Activated T-cell treated with anti-CD3 and anti-CD28 coated beads for 1 hour (primary cell): ENCODE measurements at places on chromosomes 2 and 18.

- no peak for DNase-seq
Observed at GRCh38 chr18:44411976-44412375, 268.7 kb upstream of the SETBP1 start.

- DNase-seq, result no peak
Observed at GRCh38 chr2:180021850-180022249, 14.8 kb upstream of the CWC22 start.

- no peak for DNase-seq
Observed at GRCh38 chr18:59517446-59518165, 158.5 kb upstream of the LMAN1 start.

DNA sequence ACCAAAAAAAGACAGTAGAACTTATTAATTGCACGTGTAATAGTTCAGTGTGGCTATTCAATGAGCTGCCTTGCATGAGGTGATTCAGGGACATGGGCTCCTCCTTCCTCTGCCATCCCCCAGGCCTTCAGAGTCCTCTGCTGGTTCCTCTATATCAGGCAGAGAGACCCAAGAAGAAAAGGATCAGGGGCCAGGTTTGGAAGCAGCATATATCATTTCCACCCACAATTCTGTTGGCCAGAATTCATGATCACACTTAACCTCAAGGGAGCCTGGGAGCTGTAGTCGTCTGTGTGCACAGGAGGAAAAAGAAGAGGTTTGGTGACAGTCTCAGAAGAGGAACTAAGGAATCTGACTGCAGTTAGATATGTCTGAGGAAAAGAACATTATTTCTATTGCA is 114.0 kb upstream of the GLS start:
- DNase-seq, result no peak

DNA sequence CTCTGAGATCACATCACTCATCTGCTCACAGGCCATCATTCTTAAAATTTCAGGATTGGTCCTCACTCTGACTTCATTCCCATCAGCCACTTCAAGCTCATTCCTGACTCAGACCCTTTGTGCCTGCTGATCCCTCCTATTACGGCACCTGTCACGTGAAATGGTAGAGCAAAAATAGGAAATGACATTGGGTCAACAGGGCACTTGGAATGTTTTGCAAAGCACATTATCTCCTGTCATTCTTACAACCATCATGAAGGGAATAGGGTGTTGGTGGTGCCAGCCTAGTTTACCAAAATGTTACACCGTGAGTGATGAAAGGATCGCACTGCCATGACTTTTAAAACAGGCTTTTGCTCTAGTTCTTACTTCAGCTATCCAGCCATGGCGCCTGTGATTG is 61.1 kb downstream of the EIF5B start:
- no peak for DNase-seq

- no peak for DNase-seq
Observed at GRCh38 chr2:19198381-19198780, 160.0 kb downstream of the OSR1 start.

DNA sequence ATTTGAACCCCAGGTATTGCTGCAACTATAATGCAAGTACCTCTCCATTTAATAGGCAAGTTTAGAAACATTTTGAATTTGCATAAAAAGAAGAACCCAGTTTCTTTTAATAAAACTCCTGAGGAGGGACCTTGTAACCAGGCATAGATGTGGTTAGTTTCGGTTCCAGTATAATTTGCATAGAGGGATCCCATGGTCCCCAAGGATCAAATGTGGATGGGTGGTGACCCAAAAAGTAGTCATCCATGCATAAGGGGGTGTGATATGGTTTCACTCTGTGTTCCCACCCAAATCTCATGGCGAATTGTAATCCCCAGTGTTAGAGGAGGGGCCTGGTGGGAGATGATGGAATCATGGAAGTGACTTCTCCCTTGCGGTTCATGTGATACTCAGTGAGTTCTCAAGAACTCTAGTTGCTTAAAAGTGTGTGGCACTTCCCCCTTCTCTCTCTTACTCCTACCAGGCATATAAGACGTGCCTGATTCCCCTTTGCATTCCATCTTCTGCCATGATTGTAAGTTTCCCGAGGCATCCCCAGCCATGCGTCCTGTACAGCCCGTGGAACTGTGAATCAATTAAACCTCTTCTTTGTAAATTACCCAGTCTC is 40.2 kb upstream of the SKA1 start:
- no peak for DNase-seq

DNA sequence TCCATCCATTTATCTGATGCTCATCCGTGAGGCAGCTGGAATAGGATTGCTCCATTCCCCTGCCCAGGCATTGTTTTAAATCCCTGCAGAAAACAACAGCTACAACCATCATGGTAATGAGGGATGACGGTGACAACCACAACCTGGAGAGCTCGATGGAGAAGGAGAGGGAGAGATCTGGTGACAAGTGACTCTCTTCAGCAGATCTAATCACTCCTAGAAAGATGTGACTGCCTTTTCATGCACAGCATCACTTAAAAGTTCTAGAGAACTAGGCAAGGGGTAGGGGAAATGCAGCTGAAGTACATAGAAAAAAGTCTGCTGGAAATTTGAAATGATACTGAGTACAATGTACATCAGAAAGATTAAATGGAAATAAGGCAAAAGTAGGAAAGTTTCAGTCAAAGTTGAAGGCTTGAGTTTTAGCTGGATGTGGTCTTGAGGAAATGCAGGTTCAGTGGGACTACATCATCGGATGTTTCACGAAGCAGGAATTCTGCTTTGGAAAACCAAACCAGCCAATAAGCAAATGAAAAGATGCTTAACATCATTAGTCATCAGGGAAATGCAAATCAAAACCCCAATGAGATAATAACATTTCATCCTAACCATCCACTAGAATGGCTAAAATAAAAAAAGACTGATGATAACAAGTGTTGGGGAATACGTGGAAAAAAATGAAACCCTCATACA is 6.8 kb upstream of the ARHGAP25 start:
- DNase-seq, result no peak

- DNase-seq, result no peak
Observed at GRCh38 chr2:43749583-43749982, 24.3 kb upstream of the DYNC2LI1 start.

- no peak for DNase-seq
Observed at GRCh38 chr18:39057423-39058064, 1491.9 kb upstream of the CELF4 start.

- DNase-seq, result no peak
Observed at GRCh38 chr18:45631077-45631476, 15.8 kb downstream of the SLC14A2 start.

DNA sequence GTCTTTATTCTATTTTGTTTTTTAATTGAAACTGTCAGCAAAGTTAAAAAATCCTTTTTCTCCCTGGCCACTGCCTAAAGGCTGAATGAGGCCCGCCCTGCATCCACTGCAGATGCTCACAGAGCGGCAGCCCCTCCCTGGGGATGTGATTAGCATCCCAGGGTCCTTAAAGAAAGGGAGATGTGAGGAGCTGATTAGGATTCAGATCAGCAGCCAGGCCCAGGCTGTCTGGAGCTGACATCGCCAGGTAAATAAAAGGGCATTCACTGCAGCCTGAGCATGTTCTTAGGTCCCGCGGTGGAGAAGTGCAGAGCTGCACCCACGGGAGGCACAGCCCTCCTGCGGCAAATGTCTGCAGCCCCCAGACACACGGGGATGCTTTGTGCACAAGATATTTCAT is 83.8 kb downstream of the LONRF2 start:
- no peak for DNase-seq
